ENCODE measurements at places on chromosomes 1 and 21.

DNA sequence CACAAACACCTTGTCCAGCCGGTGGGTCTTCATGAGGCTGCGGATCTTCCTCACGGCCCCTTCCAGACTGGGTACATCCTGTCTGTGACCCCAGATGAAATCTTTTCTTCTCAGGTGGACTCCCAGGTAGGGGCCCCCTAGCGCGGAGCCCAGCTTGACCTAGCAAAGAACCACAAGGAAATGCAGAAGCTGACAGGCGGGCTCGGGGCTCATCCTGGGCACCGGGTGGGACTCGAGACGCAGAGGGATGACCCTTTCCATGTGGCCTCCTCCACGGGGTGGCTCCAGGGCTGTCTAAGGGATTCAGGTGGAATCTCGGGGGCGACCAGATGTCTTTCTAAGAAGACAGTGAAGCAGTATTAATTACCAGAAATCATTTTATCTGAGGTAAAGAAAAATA is 17.8 kb downstream of the POFUT2 start:
- DNase-seq: no peak

- no peak for DNase-seq
These were observed 7.3 kb downstream of the GSTM5 start for GRCh38 chr1:109719337-109719837.

GRCh38 chr1:175887521-175887920 is 144.1 kb upstream of the TNR start:
- DNase-seq: no peak

DNA sequence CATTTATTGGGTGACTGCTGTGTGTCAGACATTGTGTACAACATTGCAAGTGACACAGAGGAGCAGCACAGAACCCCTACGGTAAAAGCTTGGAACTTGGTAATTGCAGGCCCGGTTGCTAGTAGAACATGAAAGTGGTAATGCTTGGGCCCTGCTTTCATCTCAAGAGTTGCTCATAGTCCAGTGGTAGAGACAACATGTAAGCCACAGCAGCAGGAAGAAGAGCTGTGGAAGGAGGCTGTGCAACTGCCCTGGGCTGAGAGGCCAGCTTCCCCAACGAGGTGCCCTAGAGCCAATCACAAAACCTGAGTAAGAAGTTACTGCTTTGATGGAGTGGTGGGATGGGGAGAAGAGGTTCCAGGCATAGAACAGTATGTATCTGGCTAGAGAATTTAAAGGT is 18.4 kb downstream of the CNIH4 start:
- DNase-seq: no peak

GRCh38 chr1:46019348-46019747 is 113.1 kb downstream of the PIK3R3 start:
- DNase-seq: no peak

- peak; percentile 72 for DNase-seq
These were observed 35.2 kb downstream of the TGFB2 start for GRCh38 chr1:218380125-218380977.

DNA sequence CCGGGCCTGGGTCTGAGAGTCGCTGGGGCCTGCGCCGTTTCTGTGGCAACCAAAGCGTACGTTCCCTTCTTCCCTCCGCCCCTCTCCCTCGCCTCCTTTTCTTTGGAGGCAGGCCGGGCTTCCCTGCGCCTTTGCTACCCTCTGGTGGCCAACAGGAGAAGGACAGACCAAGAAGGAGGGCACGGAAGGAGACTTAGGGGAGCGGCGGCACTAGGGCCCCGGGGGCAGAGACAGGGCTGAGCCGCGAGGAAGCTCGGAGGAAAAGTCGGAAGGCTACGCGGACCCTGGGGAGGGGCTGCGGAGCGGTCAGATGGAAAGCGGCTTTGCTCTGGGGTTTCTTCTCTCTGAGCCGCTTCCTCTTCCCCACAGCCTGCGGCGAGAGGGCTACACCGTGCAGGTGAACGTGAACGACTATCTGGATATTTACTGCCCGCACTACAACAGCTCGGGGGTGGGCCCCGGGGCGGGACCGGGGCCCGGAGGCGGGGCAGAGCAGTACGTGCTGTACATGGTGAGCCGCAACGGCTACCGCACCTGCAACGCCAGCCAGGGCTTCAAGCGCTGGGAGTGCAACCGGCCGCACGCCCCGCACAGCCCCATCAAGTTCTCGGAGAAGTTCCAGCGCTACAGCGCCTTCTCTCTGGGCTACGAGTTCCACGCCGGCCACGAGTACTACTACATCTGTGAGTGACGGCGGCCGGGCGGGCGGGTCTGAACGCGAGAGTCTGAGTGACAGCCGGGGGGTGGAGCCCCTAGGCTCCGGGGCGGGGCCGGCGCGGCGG is 6.3 kb downstream of the EFNA3 start:
- DNase-seq: peak; percentile 86

- DNase-seq: no peak
These were observed 29.0 kb upstream of the TMEM51 start for GRCh38 chr1:15124362-15125100.

DNA sequence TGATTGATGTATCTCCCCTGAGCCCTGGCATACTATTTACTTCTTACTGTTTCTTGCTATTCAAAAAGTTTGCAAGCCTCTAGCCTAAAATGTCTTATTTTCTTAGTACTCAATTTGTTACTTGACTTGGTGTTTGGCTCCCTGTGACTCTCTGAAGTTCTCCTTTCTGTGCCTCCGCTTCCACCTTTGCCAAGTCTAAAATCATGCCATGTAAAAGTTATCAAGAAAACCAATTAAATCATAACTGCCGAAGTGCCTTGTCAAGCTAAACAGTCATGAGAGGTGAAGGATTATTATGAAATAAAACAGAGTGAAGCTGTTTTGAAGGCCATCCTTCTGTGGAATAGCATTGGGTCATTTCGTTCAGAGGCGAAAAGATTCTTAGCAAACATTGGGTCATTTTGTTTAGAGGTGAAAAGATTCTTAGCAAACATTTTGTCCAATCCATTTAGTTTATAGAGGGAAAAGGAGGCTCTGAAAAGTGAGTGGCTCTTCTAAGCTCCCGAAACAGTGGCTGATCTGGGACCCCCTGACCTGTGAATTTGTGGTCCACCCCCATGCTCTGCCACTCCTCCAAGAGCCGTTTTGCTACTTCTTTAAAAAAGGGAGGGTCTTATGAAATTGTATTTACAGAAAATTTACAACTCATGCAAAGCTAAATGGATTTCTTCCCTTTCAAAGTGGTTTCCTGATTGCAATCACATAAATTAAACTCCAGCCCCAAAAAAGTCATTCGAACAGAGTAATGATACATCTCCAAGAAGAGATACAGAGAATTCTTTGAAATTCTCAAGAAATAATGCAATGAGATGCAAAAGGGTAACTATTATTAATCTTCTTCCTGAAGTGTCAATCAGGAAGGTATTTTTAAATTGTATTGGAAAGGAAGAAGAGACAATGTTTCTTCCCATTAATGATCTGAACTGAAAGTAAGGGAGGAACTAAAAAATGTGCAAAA is 141.4 kb downstream of the RUNX1 start:
- no peak for DNase-seq

DNA sequence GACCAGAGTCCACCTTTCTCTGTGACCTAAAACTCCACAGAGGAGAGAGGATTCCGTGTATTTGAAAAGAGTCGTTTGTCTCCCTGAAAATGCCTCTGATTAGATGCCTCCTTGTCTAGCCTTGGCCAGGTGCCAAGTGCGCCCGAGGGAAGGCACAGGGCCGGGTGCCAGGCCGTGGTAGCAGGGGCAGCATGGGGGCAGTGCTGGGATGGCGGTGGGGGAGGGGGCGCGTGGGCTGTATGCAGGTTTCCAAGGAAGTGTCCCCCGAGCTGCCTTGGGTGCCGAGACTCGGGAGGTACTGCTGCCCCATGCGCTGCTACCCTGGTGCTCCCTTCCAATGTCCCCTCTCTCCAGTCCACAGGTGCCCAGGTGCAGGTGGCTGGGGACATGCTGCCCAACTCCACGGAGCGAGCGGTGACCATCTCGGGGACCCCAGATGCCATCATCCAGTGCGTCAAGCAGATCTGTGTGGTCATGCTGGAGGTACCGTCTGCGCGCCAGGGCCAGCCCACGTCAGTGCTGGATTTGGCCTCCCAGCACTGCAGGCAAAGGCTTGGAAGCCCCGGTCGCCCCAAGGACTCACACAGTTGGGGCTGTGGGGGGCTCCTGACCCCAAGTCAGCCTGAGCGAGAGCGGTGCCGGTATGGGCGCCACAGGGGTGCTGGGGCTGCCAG is 70.9 kb upstream of the COL6A1 start:
- DNase-seq: no peak

- DNase-seq: no peak
These were observed 589 bp downstream of the ZNF684 start for GRCh38 chr1:40532062-40532389.

GRCh38 chr1:97740891-97741290 is 179.9 kb downstream of the DPYD start:
- no peak for DNase-seq

- DNase-seq: no peak
These were observed 4.5 kb upstream of the PLCH2 start for GRCh38 chr1:2471587-2472001.

- no peak for DNase-seq
These were observed 46.8 kb downstream of the CHD5 start for GRCh38 chr1:6133146-6133895.

GRCh38 chr1:11885916-11886315 is 27.2 kb upstream of the NPPB start:
- DNase-seq: no peak

- no peak for DNase-seq
These were observed 139.7 kb upstream of the BEND5 start for GRCh38 chr1:48916130-48917069.

DNA sequence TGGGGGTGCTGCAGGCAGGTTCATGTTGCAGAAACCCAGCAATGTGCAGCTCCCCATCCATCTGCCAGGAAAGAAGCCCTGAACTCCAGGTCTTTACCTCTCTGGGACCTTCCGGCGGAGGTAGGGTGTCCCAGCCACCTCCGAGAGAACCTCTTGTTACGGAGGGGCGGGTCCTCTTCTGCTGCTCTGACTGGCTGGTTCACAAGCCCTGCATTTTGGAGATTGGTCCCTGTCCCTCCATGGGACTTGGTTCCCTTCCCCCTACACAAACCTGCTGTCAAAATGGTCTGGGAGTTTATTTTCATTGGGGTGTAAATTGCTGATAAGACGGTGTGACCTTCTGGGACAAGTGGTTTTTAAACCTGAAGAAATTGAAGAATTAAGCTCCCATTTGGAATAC is 8.0 kb upstream of the CELSR2 start:
- DNase-seq: no peak

DNA sequence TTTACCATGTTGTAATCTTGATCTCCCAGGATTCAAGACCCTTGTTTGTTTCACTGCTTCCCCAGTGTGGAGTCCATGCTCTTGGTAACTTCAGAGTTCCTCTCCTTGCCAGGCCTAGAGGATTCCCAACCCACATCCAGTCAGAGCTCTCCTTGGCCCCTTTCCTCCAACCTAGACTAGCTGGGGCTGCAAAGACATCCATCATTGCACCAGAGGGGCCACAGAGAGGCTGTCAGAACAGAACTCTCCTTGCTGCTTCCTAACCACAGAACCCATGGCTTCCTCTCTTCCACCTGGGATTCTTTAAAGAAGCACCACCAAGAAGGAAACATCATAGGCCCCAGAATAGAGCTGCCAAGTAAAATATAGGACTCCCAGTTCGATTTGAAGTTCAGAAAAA is 81.0 kb downstream of the HMGB4 start:
- no peak for DNase-seq

- no peak for DNase-seq
These were observed 2.8 kb upstream of the IGSF8 start for GRCh38 chr1:160101037-160101716.

- DNase-seq: no peak
These were observed 32.1 kb downstream of the EYA3 start for GRCh38 chr1:28056129-28056925.

DNA sequence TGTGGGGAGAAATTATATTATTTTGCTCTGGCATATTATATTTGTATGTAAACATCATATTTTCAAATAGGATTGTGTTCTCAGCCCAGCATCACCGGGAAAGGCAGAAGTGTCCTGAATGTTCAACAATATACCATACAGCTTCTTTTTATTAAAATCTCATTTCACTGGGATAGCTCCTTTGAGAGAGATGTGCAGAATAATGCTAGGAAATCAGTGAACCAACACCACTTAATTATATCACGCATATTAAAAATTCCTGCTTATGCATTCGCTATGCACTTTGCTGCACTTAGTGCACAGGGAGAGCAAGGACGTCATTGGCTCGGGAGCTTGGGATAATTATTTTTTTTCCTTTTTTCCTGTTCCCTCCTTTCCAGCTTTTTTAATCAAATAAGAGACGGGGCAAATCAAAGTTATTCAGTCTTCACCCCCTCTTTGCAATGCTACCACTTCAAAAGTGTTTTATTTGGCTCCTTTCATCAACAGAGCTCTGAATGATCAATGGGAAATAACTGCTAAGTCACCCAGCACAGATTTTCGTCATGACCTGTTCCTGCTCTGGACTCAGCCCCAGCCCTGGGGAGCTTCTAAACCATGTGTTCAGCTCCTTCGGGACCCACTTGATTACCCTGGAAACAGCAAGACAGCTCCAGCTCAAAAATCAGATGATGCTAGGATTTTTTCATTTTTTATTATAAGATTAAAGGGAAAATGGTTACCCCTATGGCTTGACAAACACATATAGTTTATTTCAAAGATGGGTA is 165.5 kb upstream of the DUSP10 start:
- no peak for DNase-seq

DNA sequence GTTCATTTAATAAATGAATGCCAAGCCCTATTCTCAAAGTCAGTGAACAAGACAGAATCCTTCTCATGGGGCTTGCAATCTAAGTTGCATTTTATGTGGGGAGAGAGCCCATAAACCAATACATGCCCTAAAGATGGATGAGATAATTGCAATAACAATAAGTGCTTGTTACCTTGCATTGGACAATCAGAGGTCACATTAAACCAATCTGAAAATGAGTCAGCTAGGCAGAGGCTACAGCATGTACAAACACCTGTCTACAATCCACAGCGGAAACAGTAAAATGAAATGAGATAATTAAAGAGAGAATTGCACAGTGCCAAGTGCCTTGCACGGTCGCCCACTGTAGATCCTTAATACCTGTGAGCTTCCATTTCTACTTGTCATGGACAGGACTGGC is 7.4 kb upstream of the IGFN1 start:
- DNase-seq: no peak

- DNase-seq: peak; percentile 76
These were observed 4.5 kb downstream of the HDGF start for GRCh38 chr1:156746728-156747631.

GRCh38 chr1:23868557-23869016 is 497 bp upstream of the FUCA1 start:
- DNase-seq: no peak

- no peak for DNase-seq
These were observed 8.8 kb downstream of the MDM4 start for GRCh38 chr1:204524986-204525385.

DNA sequence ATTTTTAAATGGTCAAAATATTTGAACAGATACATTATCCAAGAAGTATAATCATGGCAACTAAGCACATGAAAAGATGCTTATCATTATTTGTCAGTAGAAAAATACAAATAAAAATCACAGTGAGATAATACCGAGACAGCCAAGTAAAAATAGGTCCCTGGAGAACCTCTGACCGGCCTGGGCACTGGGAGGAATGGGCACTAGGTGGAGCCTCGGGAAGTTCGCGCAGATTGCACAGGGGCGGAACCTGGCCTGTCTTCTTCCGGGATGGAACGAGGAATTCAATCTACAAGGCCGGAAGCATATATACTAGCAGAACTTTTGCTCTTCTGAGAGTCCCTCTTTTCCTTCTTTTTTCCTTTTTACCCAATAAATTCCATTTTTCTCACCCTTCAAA is 148.5 kb upstream of the CHRM3 start:
- no peak for DNase-seq

- no peak for DNase-seq
These were observed 2.2 kb downstream of the SLC19A1 start for GRCh38 chr21:45539796-45540600.
